ENCODE measurements at places on chromosomes 4 and X. TPM values are rescaled to one million over a fixed set of nuclear protein-coding genes. Genes with fewer than 3 reads are reported as not detected.

DNA sequence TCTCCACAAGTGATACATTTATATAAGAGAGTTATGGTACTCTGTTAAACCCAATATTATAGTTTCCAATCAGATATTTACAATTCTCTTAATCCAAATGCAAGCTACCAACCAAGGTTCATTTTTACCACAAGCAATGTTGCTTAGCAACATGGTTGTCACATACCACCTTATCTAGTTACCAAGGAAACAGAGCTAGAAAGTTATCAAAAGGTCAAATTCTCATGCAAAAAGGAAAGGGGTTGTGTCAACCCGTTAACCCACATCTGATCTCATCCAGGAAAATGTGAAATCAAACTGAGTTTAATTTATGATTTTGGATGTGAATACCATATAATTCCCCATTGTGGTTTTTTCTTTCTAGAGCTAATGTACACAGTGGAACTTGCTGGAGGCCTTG lies 274.1 kb upstream of the MAGEB2 start:
- no peak overlapping the region for H3K27ac ChIP-seq
- H3K4me3 ChIP-seq, result no peak overlapping the region
- no peak for DNase-seq
- no peaks in the 10 kb centered on the region for H3K27me3 ChIP-seq

Gene CENPE
- total RNA-seq, result 8.5 TPM

GRCh38 chr4:106898621-106899230 lies 137.4 kb downstream of the DKK2 start:
- no peak overlapping the region for H3K4me3 ChIP-seq
- H3K4me1 ChIP-seq, result peaks cover 2% of the 10 kb centered on the region
- H3K27me3 ChIP-seq, result no peaks in the 10 kb centered on the region
- no peak overlapping the region for H3K27ac ChIP-seq

- peak overlapping the region; percentile 52 for H3K27ac ChIP-seq
- H3K4me1 ChIP-seq, result peaks cover 1% of the 10 kb centered on the region
- DNase-seq, result no peak
- H3K4me3 ChIP-seq, result no peak overlapping the region
- no peaks in the 10 kb centered on the region for H3K36me3 ChIP-seq
- H3K27me3 ChIP-seq, result no peaks in the 10 kb centered on the region
These were observed 70.7 kb downstream of the GSPT2 start for GRCh38 chrX:51813886-51814460.

- no peaks in the 10 kb centered on the region for H3K36me3 ChIP-seq
- no peaks in the 10 kb centered on the region for H3K4me1 ChIP-seq
- H3K27me3 ChIP-seq, result no peaks in the 10 kb centered on the region
- H3K27ac ChIP-seq, result no peak overlapping the region
- no peak overlapping the region for H3K4me3 ChIP-seq
These were observed 796.6 kb upstream of the POU3F4 start for GRCh38 chrX:82711457-82711856.

DNA sequence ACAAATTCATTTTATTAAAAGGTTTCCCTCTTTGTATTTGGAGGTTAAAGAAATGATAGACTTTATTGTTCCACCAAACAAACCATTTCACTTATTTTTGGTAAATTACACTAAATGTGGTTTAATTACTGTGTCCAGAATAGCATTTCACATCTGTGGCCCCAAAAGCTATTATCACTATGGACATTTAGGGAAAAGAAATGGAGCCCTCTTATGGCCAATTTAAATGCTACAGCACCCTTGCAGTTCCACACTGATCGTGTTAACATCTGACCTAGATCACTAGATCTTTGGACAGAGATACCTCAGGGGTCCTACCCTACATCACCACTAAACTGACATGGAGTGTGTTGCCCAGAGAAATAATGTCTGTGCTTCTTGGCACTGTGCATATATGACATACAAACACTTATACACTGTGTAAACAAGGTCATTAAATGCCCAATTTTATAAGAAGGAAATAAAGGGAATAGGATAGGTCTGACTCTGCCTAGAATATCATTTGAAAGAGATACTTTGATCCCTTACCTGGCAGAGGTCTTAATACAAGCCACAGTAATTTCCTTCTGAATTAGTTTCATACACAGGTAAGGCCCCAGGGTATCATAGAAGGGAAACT lies 163.9 kb downstream of the KDR start:
- no peaks in the 10 kb centered on the region for H3K27me3 ChIP-seq
- H3K4me3 ChIP-seq, result no peak overlapping the region
- no peak overlapping the region for H3K27ac ChIP-seq
- peaks cover 2% of the 10 kb centered on the region for H3K4me1 ChIP-seq
- DNase-seq, result no peak
- H3K36me3 ChIP-seq, result no peaks in the 10 kb centered on the region

- H3K4me1 ChIP-seq, result peaks cover 10% of the 10 kb centered on the region
- no peak overlapping the region for H3K4me3 ChIP-seq
- DNase-seq, result no peak
- no peaks in the 10 kb centered on the region for H3K36me3 ChIP-seq
These were observed 51.3 kb downstream of the RNF150 start for GRCh38 chr4:141081921-141082395.
